ENCODE measurements at places on chromosomes 12 and 14.
A peak's percentile ranks its signal among the peaks of the same experiment; 100 is the strongest.

GRCh38 chr14:94239406-94239805, 53.7 kb downstream of the SERPINA10 start:
- DNase-seq = no peak

GRCh38 chr12:66268562-66268961, 33.7 kb upstream of the HELB start:
- DNase-seq = no peak

DNA sequence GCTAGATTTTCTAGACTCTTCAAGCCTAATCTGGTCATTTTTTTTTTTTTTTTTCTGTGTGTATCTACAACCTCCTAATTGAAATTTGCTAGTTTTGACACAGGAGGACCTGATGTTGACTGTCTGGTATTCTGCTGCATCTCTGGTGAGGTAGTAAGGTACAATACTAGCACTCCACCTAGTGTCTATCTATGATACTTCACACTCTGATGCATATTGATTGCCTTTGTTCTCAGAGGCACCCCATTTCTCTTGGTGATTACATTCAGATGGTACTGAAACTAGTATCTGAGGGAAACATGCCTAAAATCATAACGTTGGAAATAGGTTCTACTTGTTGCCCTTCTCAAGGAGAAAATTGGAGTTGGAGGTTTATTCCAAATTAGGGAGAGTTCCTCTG, 930.5 kb upstream of the NOVA1 start:
- peak; percentile 27 for DNase-seq

- DNase-seq = no peak
These were observed 120.3 kb upstream of the SLC38A4 start for GRCh38 chr12:46946137-46946536.

GRCh38 chr12:66152732-66153131, 17.1 kb downstream of the TMBIM4 start:
- DNase-seq = peak; percentile 56

GRCh38 chr12:92769124-92769901, 66.5 kb downstream of the PLEKHG7 start:
- no peak for DNase-seq
